NCI-H2081 (cell line): ENCODE measurements at places on chromosomes 13 and 19.

- no peak for DNase-seq
Measured at GRCh38 chr13:46281779-46282178, 70.1 kb downstream of the LRRC63 start.

DNA sequence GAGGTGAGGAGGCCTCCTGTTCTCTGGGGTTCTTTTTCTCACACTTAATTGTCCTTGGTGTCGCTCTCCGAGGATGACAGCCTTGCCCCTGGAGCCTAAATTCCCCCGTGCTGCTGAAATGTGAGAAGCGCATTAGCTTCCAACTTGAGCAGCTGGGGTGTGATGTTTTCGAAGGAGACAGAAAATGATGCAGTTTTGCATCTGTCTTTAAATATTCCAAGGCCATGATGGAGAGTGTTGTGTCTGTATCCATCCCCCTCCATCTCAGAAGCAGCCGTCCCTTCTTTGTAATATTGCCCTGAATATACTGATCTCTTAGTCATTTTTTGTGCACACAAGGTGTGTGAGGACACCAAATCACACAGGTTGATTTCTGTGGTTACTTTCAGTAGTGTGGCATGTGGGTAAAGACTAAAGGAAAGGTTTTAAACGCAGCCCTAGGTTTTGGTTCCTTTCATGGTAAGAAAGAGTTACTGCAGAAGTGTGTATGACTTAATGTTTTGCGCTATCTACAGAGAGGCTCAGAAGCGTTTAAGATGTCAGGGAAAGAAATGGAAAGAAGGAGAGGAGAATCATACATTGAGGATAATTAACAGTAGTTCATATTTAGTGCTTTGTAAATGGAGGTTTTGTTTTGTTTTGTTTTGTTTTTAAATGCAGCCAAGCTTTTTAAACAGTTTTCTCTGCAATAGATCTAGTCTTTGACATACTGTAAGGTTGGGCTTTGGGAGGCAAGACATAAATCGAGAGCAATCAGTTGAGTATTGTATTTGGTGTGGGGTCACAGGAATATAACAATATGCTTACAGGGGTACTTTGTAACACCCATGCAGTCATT, 1.6 kb downstream of the NBEA start:
- DNase-seq, result peak; percentile 42

DNA sequence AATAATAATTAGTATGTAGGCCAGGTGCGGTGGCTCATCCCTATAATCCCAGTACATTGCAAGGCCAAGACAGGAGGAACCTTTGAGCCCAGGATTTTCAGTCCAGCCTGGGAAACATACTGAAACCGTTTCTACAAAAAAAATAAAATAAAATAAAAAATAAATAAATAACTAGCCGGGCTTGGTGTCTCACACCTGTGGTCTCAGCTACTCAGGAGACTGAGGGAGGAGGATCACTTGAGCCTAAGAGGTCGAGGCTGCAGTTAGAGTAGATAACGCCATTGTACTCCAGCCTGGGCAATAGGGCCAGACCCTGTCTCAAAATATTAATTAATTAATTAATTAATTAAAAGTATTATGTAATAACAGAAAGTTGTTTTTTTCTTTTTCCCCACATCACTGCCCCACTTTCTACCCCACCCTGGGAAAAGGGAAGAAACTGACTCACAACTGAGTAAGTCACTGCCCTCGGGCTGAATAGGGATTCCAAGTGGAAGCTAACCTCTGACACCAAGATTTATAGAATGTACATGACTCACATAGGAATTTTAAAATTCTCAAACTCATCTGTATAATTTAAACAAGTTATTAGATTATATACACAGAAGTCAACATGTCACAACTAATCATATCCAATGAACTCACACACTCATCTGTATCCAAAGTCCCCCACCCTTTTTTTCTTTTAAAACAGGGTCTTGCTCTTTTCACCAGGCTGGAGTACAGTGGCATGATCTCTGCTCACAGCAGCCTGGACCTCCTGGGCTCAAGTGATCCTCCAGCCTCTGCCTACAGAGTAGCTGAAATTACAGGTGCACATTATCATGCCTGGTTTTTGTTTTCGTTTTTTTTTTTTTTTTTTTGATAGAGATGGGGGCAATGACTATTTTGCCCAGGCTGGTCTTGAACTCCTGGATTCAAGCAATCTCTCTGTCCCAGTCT, 12.5 kb downstream of the ZNF611 start:
- no peak for DNase-seq

DNA sequence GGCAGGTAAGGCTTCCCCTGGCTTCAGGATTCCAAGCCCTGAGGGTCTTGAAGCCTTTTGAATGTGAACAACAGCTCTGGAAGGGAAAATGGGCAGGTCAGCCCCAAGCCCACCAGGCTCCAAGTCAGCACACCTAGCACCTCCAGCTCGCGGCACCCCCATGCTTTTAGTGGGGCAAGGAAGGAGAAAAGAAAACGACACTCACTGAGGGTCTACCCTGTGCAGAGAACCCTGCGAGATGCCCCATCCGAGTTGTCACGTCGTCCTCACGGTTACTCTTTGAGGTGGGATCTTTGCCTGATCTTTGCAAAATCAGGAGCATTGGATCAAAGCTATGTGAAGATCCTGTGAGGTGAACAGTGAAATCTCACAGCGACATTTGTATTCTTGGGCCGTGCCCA, 5.7 kb upstream of the F10 start:
- no peak for DNase-seq

DNA sequence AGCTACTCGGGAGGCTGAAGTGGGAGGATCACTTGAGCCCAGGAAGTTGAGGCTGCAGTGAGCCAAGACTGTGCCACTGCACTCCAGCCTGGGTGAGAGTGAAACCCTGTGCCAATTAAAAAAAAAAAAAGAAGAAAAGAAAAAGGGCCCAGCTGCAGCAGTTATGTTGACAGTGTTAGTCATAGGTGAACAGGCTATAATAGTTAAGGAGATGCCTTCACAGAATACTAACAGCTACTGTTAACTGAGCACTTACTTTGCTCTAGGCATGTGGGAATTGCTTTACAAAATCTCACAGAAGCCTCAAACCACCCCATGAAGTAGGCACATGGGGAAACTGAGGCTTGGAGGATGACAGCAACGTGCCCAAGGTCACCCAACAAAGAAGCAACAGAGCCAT, 3.9 kb downstream of the FBXO17 start:
- DNase-seq, result no peak

GRCh38 chr13:113411216-113412023, 41.9 kb downstream of the ADPRHL1 start:
- DNase-seq, result no peak

GRCh38 chr13:50125304-50125553, 110.0 kb downstream of the KCNRG start:
- DNase-seq, result no peak

GRCh38 chr19:8210421-8211101, 1.4 kb downstream of the CERS4 start:
- DNase-seq, result no peak
